ENCODE measurements at places on chromosomes 1 and 21.
A peak's percentile ranks its signal among the peaks of the same experiment; 100 is the strongest.

- H3K4me3 ChIP-seq, result no peak overlapping the region
- DNase-seq, result no peak
- H3K36me3 ChIP-seq, result peaks cover 40% of the 10 kb centered on the region
- H3K4me1 ChIP-seq, result peaks cover 19% of the 10 kb centered on the region
- no peak overlapping the region for H3K27ac ChIP-seq
Observed at GRCh38 chr1:151887028-151887427, 22.3 kb downstream of the THEM4 start.

- no peak overlapping the region for H3K4me3 ChIP-seq
- peaks cover 11% of the 10 kb centered on the region for H3K36me3 ChIP-seq
- peaks cover 14% of the 10 kb centered on the region for H3K4me1 ChIP-seq
- DNase-seq, result no peak
- peaks cover 1% of the 10 kb centered on the region for H3K27me3 ChIP-seq
Observed at GRCh38 chr1:66315671-66316070, 218.3 kb upstream of the SGIP1 start.

DNA sequence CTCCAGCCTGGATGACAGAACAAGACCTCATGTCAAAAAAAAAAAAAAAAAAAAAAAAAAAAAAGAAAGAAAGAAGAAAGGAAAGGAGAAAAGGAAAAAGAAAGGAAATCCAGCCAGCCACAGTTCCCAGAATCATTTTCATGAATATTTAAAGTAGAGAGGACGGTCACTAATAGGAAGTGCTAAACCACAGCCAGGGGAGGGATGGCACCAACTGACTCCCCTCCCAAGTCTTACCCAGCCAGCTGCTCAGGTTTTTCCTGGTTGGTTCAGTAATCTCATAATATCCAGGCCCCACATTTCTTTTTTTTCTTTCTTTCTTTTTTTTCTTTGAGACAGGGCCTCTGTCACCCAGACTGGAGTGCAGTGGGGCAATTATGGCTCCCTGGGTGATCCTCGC, 63.9 kb upstream of the AK4 start:
- peaks cover 8% of the 10 kb centered on the region for H3K27me3 ChIP-seq
- H3K4me1 ChIP-seq, result no peaks in the 10 kb centered on the region
- no peak overlapping the region for H3K27ac ChIP-seq
- no peak overlapping the region for H3K4me3 ChIP-seq
- no peak for DNase-seq
- peaks cover 2% of the 10 kb centered on the region for H3K36me3 ChIP-seq

- no peaks in the 10 kb centered on the region for H3K36me3 ChIP-seq
Observed at GRCh38 chr1:210726621-210727020, 397.9 kb downstream of the HHAT start.

DNA sequence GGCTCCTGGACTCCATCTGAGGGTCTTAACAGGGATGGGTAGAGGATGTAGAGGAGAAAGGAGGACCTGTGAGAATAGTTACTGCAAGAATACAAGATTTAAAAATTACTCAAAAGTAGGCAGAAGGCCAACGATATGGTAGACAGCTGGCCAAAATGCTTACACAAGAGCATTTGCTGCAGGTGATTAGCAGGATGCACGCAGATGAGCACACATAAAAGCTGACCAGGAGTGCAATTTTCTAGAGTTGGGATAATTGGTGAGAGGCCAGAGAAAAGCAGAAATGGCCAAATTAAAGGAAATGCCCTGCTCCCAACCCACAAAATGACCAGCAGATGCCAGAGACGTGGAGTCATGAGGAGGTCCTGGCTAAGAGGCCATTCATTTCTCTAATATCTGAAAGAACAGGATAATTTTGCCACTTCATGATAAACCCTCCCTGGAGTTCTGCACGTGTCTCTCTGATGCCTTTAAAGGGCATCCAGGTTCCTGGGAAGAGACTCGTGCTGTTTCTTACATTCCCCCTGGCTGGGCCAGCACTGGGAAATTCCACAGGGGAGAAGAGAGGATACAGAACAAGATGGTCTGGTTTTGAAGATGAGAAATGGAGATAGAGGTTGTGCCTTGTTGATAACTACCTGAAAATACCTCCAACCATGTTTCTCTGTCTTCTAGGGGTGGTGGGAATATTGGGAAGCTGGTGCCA, 62.3 kb upstream of the KCNA3 start:
- H3K36me3 ChIP-seq, result no peaks in the 10 kb centered on the region
- no peaks in the 10 kb centered on the region for H3K4me1 ChIP-seq
- DNase-seq, result no peak
- H3K27me3 ChIP-seq, result peaks cover 7% of the 10 kb centered on the region
- H3K27ac ChIP-seq, result no peak overlapping the region

GRCh38 chr1:112676543-112676942, 2.1 kb downstream of the MOV10 start:
- peaks cover 38% of the 10 kb centered on the region for H3K36me3 ChIP-seq
- H3K27ac ChIP-seq, result no peak overlapping the region
- DNase-seq, result no peak
- peak overlapping the region; percentile 10 for H3K4me3 ChIP-seq

Data from activated CD4-positive, alpha-beta T cell treated with anti-CD3 and anti-CD28 coated beads, Interleukin-2, amount 10 ng/mL, durations not matched to agents 7 days and 5 days (primary cell).